Left ventricle myocardium inferior (tissue), 1 donor: ENCODE measurements at places on chromosomes 6 and 20.

GRCh38 chr6:3538536-3538935, 81.7 kb upstream of the SLC22A23 start:
- DNase-seq: no peak

GRCh38 chr6:20403070-20403765, 1.5 kb downstream of the E2F3 start:
- peak; percentile 90 for DNase-seq

DNA sequence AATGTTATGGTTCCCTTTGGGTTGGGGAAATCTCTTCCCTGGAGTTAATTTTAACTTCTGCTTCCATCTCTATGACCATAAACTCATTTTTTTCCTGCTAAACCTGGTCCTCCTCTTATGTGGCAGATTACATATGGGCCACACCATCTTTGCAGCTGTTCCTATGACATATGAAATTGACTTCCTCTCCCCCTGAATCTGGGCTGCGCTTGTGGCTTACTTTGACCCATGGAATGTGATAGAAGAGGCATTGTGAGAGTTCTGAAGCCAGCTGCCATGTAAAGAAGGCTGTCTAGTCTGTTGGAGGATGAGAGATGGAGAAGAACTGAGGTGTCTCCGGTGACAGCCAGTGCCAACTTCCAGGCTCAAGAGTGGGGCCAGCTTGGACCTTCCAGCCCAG, 100.1 kb downstream of the CDC5L start:
- no peak for DNase-seq

DNA sequence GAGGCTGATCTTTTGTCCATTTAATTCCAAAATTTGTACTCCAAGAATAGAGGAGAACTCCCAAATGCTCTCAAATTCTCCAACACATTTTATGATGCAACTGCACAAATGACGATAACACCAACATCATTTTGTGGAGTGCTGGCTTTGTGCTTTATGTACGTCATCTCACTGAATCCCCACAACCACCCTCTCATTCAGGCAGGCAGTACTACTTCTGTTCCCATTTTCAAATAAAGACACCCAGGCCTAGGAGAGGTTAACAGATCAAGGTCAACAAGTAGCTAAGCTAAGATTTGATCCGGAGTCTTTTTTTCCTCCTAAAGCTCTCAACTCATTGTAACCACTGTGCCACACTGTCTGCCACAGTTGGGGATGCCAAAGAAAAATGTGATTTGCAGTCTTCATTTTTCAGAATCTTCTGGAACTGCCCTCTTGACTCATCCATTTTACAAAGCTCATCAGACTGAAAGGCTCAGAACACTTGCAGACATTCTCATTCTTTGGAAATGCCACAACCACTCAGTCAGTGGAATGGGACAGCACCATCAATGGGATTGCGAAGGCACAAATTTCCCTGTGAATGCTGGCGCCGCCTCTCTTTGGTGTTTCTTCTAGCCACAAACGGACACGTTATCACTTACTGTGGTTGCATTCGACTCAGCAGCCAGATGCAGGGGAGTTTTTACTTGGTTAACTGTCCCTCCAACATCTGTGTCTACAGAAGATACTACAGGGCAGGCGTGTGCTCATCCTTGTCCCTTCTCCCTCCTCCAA, 184.4 kb downstream of the GJA10 start:
- no peak for DNase-seq

GRCh38 chr20:62267543-62267942, 29.2 kb downstream of the OSBPL2 start:
- DNase-seq: peak; percentile 51

- no peak for DNase-seq
These were observed 101.2 kb downstream of the ATP9A start for GRCh38 chr20:51667002-51667408.

DNA sequence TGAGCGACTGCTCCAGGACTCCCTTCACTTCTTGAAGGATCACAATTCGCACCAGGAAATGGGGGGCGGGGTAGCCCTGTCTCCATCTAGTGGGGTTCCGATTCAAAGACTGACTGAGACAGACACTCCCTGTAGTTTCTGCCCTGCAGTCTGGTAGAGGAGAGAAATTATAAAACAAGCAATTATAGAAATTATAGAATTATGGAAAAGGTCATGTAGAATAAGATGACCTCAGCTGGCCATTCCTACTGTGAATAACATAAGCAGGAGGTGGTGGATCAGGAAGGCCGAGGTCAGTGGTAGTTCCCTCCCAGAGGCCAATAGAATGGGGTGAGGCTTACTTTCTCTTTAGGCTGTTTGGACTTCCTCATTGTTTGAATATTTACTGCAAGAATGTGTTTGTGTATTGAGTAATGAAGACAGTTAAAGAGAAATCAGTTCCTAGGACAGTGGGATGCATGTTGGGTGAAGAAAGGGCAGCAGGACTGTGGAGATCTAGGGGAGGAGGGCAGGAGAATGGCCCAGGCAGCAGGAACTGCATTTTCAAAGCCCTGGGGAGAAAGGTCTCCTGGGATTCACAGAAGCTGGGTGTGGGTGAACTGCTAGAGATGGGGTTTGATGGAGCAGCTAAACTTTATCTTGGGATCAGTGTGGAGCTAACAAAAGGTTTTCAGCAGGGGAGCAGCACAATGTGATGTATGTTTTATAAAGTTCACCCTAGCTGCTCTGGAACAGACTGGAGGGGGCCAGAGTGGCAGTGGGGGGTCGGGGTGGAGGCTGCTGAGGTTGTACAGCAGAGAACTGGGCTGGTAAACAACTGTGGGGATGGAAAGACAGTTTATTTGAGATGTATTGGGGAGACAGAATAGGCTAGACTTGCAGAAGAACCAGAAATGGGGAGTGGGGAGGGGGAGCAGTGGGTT, 2.1 kb downstream of the ZNF341 start:
- DNase-seq: peak; percentile 29

DNA sequence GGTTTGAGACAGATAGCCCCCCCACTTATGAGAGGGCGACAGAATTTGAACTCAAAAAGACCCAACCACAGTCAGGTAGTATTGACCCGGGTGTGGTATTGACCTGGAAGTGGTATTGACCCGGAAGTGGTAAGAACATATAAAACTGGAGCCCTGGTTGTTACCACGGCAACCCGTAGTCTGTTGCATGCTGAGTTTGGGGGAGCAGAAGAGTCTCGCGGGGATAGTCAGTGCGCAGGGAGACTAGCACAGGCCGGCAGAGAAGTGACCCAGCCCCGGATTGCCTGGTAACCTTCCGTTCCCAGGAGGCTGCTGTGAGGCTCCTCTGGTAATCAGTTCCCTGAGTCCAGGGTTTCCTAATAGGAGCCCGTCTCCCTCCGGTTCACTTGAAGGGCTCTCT, 96.2 kb downstream of the SNX5 start:
- DNase-seq: no peak

- DNase-seq: no peak
These were observed 5.5 kb upstream of the PKIB start for GRCh38 chr6:122604676-122605075.

GRCh38 chr20:47220161-47220582, 136.3 kb downstream of the ZMYND8 start:
- no peak for DNase-seq

DNA sequence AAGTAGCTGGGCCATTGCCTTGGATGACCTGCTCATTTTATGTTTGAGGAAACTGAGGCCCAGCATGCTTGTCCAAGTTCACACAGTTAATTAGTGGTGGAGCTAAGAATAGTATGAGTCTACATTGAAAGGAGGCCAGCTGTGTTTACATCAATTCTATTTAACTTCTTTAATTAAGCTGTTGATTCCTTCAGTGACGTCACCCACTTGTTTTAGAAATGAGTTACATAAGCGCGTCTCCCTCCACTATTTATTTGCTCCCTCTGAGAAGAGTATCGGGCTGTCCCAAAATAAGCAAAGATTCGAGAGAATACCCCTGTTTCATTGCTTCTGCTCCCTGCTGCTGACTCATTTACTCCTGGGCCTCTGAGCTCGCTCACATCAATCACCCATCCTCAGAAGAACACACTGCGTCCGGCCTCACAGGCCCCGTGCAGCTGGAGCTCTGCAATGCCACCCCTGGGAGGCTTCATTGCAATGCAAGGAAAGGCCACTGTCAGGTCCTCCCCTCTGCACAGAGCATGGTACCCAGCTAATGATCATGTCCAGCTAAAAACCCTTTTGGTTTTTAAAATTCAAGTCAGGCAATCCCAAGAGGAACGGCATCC, 74.8 kb upstream of the BMP2 start:
- peak; percentile 19 for DNase-seq

DNA sequence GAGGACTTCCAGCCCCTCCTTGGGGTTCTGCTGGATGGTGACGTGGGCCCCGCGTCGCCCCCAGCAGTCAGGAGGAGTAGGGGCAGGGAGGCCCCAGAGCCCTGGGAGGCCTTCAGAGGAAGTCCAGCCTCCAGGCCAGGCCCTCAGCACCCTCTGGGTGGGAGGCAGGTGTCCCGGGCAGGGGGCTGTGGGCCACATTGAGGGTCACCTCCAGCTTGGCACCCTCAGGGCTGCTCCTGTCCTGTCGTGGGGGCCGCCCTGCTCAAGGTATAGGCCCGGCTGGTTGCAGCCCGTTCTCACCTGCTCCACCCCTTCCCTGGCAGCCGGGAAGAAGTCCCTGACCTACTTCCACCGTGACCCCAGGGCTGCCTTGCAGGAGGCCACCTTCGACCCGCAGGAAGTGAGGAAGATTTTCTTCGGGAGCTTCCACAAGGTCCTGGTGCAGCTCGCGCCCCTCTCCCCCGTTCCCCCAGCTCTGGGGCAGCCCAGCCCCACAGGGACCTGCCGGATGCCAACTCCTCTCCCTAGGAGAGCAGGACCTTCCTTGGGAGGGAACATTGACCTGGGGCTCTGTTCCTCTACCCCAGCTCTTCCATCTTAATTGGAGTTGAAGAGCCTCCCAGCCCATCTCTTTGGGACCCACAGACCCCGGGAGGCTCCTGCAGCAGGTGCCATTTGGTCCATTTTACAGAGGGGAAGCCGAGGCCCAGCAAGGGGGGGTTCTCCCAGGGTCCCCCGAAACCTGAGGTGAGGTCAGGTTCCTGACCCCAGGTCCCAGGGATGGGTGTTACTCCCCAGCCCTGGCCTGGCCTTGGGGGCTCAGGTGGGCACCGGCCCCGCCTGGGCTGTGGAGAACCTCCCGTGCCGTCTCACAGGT, 26.4 kb downstream of the COL20A1 start:
- DNase-seq: no peak

- DNase-seq: no peak
These were observed 21.6 kb downstream of the TPX2 start for GRCh38 chr20:31760519-31761240.

- peak; percentile 48 for DNase-seq
These were observed 48.9 kb downstream of the NOL4L start for GRCh38 chr20:32535953-32536823.

DNA sequence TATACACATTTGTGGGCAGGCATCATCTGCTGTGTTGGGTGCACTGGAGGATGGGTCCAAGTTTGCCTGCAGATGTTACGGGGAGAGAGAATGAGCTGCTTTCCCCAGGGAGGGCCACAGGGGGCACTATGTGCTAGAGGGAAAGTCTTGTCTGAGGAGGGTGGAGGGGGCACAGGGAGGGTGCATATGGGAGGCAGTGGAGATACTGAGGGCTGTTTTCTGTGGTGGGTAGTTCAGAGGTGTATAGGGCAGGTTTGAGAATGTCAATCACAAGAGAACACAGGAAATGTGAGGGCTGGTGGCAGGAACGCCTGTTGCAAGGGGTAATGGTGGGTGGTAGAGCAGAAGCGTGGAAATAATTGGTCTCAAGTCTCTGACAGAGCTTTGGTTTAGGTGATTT, 7.7 kb upstream of the PTPRA start:
- DNase-seq: no peak

DNA sequence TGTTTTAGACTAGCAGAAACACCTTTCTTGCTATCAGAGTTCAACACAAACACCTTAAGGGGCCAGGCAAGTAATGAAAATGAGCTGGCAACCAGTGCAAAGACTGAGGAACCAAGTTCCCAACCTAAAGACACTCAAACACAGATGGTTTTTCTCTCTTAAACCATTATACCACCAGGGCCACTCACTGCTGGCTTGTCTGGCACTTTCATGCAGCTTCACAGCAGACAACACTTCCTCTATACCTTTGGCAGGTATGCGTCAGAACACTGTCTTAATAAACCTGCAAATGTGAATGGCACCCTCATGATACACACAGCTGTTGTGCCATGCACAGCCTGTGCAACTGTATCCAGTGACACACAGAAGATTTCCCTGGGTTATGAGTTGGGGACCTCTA, 41.6 kb downstream of the NFATC2 start:
- no peak for DNase-seq

DNA sequence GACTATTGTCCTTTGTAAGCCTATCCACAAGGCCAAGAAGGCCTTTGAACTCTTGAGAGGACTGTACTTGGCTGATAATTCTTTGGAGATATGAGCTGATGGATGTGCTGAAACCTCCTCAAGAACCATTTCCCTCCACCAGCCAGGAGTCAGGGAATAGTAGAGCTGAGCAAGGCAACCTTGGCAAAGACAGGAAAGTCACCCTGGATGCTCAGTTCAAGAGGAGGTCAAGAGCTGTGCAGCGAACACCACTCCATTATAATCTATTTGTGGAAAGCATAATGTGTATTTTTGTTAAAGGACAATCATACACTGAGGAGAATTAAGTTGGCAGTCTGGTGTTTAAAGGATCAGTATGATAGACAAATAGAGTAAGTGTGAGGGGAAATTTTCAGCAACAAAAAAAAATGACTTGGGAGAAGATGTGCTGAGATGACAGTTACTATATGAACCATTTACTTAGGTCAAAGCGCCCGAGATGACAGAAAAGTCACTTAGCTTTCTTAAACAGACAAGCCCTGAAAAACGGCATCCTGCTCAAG, 177.2 kb upstream of the COL21A1 start:
- no peak for DNase-seq

DNA sequence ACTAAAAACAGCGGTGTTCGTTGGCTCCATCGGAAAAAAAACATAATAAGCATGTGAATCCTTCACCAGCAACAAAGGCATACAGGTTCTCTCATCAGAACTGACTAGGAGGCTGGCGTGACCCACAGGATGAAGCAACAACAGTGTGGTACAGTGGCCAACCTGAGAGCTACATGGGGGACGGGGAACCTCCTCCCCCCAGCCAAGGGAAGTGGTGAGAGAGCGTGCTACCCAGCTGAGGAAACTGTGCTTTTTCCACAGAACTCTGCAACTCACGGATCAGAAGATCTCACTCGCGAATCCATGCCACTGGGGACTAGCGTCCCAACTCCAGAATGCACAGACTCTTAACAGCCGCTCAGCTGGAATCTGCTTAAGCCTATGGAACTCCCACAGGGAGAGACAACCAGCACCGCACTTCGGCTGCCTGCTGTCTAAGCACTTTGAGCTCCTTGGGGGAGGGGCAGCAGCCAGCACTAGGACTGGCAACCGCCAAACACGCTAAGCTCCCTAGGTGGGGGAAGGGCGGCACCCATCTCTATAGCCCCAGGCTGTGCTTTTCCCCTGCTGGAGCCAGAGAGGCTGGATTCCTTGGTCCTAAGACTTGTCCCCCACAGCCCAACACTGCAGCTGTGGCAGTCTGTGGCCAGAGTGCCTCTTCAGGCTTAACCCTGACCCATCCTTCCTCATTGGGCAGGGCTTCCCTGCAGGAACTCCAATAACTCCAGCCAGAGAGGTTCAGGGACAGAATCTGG, 538.3 kb upstream of the BTBD3 start:
- no peak for DNase-seq

- no peak for DNase-seq
These were observed 9.9 kb downstream of the BLOC1S5 start for GRCh38 chr6:8054276-8054675.

GRCh38 chr6:119234457-119234856, 115.1 kb downstream of the MAN1A1 start:
- DNase-seq: no peak

- DNase-seq: no peak
These were observed 198.6 kb downstream of the ZDHHC14 start for GRCh38 chr6:157579467-157580031.

- no peak for DNase-seq
These were observed 74.0 kb upstream of the GLP1R start for GRCh38 chr6:38974389-38975151.
